ENCODE measurements at places on chromosomes 7 and 10.
A peak's percentile ranks its signal among the peaks of the same experiment; 100 is the strongest.

DNA sequence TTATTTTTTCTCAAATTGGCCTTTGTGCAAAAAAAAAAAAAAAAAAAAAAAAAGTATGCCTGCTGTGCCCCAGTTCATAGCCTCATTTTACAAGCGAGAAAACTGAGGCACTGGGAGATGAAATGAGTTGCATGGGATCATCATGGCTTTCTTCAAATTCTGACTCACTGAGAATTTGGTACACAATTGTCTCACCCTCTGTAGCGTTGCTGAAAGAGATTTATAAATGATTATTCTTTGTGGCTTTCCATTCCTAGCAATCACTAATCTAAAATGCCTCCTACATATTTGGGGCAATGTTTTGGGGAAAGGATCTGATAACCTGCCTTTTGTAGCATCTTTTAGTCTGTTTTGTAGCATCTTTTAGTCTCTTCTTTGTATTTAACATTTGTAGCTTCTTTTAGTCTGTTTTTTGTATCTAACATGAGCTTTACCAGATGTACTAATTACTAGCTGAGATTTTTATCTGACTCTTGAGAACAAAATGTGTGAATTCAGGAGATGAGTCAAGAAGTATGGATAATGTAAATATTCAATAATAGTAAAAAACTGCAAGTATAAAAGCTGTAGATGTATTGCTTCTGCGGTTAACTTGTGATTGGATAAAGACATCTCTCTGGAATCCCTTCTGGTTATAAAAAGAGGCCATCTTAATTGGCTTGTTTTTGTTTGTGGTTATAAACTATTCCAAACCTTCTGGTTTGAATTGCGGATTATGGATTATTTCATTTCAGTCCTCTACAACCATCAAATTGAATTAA is 161.4 kb downstream of the ARID5B start:
- no peak for DNase-seq

- no peak for DNase-seq
Measured at GRCh38 chr10:126729314-126729870, 58.9 kb upstream of the C10orf90 start.

DNA sequence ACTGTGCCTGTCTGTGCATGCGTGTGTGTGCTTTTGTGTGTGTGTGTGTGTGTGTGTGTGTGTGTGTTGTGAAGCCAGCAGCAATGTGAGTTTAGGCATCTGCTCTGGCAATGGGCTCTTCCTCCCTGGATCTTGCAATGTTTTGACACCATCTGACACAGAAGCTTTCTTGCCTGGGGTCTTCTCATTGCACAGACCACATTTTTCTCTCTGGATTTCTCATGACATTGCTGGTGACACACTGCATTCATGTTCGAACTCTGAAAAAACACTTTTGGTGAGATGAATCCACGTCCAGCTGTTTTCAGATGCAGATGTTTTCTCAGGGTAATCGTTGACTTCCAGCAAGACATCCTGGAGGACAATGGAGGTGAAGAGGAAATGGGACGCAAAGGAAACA is 63.0 kb upstream of the FZD8 start:
- no peak for DNase-seq

GRCh38 chr10:34024693-34025425 is 690.4 kb upstream of the NRP1 start:
- no peak for DNase-seq

- no peak for DNase-seq
Measured at GRCh38 chr10:42970451-42971250, 106.2 kb upstream of the RET start.

GRCh38 chr7:30479202-30480120 is 877 bp upstream of the NOD1 start:
- peak; percentile 44 for DNase-seq

GRCh38 chr7:150377196-150377595 is 1.9 kb upstream of the ZNF775 start:
- DNase-seq = no peak

DNA sequence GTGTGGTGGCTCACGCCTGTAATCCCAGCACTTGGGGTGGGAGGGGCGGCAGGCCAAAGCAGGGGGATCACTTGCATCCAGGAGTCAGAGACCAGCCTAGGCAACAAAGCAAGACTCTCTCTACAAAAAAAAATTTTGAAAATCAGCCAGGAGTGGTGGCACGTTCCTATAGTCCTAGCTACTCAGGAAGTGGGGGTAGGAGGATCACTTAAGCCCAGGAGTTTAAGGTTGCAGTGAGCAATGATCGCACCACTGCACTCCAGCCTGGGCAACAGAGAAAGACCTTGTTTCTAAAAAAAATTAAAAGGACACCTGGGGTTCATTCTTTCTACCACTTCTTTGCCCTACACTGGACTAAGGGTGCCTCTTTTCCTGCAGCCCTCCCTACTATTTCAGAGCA is 15.1 kb downstream of the WAPL start:
- DNase-seq = no peak

GRCh38 chr10:122495406-122496340 is 34.3 kb downstream of the HTRA1 start:
- DNase-seq = peak; percentile 22

DNA sequence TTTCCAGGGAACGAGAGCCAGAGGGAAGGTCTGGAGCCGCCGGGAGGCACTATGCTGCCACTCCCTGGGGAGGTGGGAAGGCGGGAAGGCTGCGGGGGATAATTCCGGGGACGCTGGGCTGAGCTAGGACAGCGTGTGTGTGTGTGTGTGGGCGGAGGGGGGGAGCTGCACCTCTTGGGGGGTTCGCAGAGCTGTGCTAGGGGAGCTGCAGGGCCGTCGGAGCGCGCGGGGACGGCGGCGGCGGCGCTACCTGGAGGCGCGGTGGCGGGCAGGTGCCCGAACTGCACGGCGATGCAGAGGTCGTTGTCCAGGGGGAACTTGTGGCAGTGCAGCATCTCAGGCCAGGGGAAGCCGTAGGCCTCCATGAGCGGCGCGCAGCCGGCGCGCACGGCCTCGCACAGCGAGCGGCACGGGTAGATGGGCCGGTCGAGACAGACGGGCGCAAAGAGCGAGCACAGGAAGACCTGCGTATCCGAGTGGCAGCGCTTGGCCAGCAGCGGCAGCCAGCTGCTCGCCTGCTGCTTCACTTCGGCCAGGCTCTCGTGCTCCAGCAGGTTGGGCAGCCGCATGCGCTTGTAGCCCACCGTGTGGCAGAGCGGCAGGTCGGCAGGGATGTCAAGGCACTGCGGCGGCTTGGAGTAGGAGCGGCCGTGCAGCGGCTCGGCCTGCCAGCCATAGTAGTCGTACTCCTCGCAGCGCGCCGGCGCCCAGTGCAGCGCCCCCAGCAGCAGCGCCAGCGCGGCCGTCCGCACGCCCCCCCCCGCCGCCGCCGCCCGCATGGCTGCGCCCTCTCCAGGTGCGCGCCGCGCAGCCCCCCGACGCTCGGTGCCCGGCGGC is 526 bp downstream of the SFRP5 start:
- no peak for DNase-seq

GRCh38 chr7:132861424-132861823 is 220.5 kb downstream of the CHCHD3 start:
- DNase-seq = no peak

DNA sequence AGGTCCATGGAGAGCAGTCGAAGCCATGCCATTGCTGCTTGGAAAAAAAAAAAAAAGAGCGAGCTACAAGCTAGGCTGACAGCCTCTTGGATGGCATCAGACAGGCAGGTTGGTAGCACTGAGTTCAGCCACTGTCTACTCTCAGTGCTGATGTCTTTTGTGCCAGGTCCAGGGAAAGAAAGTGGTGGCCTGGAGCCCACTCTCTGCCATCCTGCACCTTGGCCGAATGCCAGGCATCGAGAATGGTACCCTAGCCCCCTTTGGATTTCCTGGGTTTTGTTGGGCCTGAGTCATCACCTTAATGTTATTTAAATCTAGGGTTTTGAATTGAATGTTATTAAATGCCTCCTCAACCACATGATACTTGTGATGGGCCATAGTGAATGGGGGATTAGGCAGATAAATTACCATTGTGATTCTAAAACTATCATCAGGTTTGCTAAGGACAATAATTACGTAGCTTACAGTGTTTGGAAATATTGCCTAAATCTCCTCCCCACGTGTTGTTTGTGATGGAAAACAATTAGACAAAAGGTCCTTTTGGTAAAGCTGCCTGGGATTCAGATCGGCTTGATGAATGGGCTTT is 195.7 kb upstream of the GPR26 start:
- DNase-seq = no peak

GRCh38 chr7:1100386-1100785 is 12.5 kb downstream of the GPER1 start:
- DNase-seq = no peak

DNA sequence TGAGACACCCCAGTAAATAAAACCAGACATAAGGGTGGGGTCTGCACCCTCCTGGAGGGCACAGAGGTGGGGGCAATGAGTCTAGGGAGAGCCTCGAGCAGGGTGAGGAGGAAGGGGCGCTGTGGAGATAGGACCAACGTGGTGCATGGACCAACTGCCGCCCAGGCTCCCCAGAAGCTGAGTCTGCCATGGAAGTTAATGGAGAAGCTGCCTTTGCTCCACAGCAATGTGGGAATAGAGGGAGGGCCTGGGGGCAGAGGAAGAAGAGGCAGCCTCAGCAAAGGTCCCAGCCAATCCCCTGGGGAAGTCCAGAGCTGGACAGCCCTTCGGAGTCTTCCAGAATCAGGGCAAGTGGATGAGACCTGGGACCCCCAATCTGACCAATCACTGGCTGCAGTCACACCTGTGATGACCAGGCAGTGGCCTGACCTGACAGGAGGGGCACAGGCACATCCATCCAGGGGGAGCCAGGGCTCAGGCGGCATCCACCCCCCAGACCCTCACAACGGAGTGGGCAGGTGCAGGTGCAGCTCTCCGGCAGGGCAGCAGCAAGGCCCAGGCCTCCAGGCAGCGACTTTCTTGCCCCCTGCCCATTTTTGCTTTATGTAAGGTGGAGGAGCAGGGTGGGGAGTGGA is 242.2 kb upstream of the PPP2R2D start:
- DNase-seq = no peak

DNA sequence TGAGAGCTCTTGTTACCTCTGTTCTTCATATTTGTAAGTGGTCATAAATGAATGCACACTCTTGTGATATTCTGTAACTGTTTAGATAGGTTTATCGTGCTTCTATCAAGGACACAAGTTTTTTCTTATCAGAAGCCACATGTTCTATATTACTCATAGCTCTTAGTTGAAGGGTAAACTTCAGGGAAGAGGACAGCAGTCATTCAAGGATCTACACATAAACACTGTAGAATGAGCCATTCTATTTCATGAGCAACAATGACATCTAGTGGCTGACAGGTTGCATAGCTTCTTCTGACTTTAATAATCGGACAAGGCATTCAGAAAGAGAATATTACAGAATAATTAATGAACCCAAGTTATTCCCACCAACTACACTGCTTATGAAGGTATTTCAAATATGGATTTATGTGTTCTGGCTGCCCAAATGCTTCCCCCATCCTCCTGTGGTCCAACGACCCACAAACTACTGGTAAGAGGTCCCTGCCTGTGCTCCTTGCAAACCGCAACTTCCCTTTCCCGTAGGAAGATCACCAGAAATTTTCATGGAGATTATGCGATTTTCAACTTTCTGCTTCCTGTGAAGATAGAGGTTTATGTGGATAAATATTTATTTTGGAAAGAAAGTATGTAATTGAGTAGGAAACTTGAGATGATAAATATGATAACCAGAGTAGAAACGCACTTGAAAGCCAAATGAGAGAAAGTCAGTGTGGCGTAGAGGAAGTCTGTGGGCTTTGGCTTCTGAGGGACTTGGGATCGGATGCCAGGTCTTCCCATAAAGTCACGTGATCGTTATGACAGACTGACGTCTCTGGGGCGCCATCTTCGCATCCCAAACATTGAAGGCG is 16.8 kb upstream of the ABCB5 start:
- DNase-seq = peak; percentile 8

- DNase-seq = no peak
Measured at GRCh38 chr7:38846280-38846679, 62.7 kb downstream of the VPS41 start.

DNA sequence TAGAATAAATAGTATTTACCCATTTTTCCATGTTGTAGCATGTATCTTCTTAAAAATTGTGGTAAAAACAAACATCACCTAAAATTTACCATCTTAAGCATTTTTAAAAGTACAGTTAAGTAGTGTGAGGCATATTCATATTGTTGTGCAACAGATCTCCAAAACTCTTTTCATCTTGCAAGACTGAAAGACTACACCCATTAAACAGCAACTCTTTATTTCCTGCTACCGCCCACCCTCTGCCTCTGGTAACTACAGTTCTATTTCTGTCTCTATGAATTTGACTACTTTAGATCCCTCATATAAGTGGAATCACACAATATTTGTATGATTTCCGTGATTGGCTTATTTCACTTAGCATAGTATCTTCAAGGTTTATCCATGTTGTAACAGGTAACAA is 40.0 kb upstream of the AGBL3 start:
- peak; percentile 13 for DNase-seq

GRCh38 chr7:143040209-143040715 is 11.9 kb upstream of the OR6V1 start:
- no peak for DNase-seq

DNA sequence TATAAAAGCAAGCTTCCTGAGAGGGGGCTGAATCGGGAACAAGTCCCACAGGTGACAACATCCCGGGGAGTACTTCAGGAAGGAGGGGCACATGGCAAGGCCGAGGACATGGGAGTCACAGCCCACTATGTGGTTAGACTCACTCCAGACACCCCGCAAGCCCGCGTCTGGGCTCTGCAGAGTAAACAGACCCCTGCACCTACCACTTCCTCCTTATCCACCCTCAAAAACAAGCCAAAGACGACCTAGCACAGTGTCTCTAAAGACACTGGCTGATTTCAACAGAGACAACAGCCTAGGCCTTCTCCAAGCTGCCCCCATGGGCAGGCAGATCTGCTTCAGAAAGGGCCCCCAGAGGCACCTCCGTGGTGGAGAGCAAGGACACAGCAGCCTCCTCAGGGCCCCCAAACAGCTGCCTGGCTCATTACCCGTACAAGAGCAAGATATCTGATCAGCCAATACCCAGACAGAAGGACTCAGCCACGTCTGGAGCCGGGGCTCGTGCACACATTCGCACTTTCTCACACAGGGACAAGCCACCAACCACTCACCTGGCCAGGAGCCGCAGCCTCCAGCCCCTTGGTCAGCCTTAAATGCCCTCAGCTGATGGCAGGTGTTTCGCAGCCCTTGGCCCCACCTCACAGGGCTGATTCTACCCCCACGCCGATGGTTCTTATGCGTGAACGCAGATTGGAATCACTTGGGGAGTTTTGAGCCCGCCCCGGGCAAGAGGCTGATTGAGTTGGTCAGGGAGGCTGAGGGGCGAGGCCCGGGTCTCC is 10.7 kb upstream of the KPNA7 start:
- DNase-seq = no peak

- DNase-seq = peak; percentile 6
Measured at GRCh38 chr10:89644691-89644966, 413 bp downstream of the PANK1 start.

DNA sequence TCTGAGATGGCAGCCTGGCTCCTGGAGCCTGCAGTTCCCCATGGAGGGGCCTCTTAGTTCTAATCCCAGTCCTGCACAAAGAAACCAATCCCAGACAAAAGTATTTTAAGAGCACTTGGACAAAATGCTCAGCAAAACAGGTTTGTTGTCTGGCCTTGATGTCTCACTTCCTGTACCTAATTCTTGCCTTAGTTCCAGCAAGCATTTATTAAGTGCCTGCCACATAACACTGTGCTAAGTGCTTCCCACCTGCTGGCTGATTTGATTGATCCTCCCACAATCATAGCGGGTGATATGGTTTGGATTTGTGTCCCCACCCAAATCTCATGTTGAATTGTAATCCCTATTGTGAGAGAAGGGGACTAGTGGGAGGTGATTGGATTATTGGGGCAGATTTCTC is 65.7 kb upstream of the HABP2 start:
- DNase-seq = no peak
